ENCODE measurements at places on chromosomes 7 and 10.

- no peak for DNase-seq
Measured at GRCh38 chr10:72067463-72068125, 20.8 kb downstream of the SPOCK2 start.

- no peak for DNase-seq
Measured at GRCh38 chr10:119132521-119133345, 28.8 kb downstream of the DENND10 start.

DNA sequence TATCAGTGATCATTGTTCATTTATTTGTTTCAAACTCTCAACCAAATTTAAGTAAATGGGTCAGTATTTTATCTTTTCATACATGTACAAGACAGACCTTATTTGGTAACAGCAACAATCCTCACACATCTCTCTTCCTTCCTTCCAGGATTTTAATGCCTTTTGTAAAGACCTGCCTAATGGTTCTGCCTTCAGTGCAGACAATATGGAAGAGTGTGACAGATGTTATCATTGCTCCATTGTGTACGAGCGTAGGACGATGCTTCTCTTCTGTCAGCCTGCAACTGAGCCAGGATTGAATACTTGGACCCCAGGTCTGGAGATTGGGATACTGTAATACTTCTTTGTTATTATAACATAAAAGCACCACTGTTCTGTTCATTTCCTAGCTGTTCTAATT, 6.3 kb downstream of the CAV2 start:
- no peak for DNase-seq

DNA sequence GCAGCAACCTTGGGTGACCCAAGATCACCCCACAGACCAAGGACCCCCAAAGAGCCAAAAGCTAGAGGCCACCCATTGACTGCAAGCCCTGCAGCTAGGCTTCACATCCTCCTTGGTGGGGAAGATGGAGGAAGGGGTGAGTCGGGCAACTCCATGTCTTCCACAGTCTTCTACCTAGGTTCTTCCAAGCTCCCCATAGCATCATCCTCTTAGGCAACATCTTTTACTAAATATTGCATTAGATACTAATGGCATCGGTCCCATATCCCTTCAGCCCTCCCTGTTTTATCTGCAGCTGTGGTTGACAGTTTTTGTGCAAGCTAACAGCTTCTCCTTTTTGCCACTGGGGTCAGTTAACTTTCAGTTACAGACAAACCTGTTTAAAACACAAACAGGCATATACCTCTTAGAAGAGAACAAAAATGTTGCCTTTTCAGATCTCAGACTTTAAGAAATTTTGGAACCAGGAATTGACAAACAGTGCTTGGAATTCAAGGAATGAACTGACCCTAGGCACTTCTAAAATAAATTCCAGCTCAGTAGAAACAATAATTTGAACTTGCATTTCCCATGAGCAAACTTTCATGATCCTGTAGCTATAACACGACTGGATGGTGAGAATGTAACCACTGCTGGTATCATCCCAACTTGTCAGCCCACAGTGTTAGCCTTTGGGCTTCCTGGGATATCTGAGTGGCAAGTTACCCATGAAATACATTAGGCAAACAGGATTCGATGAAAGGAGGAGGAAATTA, 33.9 kb upstream of the MSMB start:
- DNase-seq: no peak

- DNase-seq: no peak
Measured at GRCh38 chr10:132790470-132790869, 4.5 kb upstream of the NKX6-2 start.
